HS-5 (cell line): ENCODE measurements at places on chromosomes 1 and 21.

- DNase-seq = no peak
These were observed 841.1 kb downstream of the USP25 start for GRCh38 chr21:16570856-16571255.

GRCh38 chr1:161086457-161086856 lies 2.9 kb downstream of the NECTIN4 start:
- DNase-seq = no peak

DNA sequence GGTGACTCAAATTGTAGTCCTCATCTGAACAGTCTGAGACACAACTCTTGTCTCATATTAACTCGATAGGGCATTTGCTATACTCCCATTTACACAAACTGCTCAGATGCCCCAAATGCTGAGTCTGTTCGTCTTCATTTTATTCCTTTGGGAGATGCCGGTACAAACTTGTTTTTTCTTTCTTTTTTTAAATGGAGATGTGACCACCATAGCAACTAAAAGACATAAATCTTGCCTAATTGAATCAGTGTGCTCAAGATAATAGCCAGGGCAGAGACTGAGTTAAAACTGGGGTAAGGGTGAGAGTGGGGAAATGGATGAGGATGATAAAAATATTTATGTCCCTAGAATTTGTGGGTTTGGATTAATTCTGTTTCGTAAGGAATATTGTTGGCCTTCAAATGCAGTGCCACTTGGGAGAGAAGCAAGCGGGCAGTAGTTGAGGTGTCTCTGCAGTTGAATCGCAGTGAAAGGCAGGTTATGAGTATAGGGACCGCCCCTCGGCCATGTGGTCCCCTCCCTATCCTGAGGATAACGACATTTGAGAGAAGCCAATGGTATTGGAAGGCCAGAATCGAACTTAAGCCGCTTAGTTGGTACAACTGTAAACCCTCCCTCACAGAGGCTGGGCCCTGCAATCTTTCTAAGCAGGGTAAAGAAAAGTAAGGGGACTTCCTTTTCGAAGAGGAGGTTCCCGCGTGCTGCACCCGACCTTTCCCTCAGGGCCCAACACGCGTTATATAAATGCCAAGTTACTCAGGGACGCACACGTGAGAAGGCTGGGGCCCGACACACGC lies 859 bp upstream of the LRRC8B start:
- no peak for DNase-seq

DNA sequence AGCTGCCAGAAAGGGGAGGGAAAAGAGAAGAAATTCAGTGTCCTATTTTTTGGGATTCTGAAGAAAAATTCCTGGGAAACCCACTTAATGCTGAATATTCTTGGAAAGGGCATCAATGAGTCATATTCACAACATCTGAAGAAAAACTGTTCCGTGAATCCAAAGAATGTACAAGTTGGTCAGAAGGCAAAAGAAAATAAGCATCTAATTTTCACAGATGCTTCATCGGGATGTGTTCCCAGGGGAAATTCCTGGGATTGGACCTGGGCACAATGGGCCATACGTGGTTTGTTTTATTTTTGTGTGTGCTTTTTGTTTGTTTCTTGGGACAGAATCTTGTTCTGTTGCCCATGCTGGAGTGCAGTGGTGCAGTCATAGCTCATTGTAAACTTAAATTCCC lies 112.2 kb downstream of the MAP3K21 start:
- no peak for DNase-seq

DNA sequence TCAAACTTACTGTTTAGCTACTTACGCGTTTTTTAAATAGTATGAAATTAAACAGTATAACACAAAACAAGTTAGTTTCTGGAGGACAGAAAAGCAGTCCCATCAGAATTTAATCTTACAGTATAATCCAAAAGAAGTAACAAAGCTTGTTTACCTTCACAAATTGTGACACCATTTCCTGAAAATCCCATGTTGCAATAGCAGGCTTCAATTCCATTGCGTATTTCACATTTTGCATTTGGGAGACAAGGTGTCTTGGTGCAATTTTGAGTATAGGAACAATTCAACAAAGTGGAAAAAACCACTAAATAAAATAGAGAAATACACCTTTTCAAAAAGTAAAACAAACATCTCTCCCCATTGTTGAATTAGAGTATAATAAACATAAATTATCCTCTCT lies 1.6 kb downstream of the ADGRL4 start:
- no peak for DNase-seq

DNA sequence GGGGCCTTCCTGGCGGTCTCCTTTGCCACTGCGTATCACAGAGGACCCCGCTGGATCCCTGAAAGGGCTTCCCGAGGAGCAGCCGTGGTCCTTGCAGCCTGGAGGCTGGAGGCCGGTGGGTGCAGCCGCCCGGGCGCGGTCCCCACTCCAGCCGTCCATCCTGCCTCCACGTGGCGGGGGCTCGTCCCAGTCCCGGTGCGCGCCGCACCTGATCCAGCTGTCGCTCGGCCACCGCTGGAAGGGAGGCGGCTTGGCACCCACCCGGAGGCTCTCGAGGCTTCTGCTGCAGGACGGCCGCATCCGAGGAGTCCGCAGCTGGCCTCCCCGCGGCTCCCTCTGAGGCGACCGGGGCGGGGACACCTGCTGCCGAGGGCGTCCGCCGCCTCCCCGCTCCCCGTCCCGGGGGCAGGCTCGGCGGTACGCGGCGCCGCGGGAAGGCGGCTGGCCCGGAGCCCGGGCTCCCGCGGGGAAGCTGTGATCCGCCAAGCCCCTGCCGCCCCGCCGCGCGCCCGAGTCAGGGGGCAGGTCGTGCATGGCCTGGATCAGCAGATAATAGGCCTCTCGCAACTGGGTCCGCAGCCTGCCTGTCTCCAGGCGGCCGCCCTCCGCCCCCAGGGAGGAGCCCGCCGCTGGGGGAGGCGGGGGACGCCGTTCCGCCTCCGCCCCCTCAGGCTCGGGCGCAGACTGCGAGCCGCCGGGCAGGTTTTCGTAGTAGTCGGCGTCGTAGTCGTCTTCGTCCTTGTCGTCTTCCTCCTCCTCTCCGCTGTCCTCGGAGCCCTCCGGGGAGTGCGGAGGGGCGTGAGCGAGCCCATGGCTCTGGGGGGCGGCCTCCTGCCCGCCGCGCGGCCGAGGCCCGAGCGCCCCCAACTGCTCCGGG lies at the start of gene SYDE2:
Gene SYDE2, minus strand, starts transcription at position 554 of the 877 bp plus-strand sequence. Its CDS starts 20 bp downstream, at position 534.
- no peak for DNase-seq

- DNase-seq = no peak
These were observed 48.8 kb downstream of the ZBTB40 start for GRCh38 chr1:22500471-22500870.

DNA sequence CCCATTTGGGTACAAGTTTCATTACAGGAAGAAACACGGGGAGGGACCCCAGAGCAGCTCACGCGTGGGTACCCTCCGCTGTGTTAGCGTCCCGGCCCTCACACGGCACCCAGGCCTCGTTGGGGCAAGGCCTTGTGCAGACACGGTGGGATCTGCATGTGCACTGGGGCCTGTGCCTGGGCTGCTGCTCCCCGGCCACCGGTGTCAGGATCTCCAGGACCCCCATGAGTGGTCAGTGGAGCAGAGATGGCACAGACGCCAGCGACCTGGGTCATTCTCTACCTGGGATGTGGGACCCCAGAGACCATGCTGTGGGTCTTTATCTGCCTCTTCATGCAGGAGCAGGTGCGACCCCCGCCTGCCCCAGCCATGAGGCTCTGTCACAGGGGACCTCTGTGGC lies 5.4 kb upstream of the SAMD11 start:
- DNase-seq = no peak

- DNase-seq = no peak
These were observed 29.6 kb upstream of the SLC6A9 start for GRCh38 chr1:44060830-44061267.

GRCh38 chr1:193260896-193261295 lies 74.5 kb upstream of the B3GALT2 start:
- no peak for DNase-seq

- no peak for DNase-seq
These were observed 15.6 kb downstream of the B3GALT5 start for GRCh38 chr21:39628385-39628784.

- no peak for DNase-seq
These were observed 184.7 kb downstream of the ROR1 start for GRCh38 chr1:63958556-63958955.

GRCh38 chr1:2459757-2460156 lies 16.3 kb upstream of the PLCH2 start:
- no peak for DNase-seq

- no peak for DNase-seq
These were observed 38.6 kb downstream of the C1orf87 start for GRCh38 chr1:60034999-60035398.
